Cardiac septum (tissue), 1 donor: ENCODE measurements at places on chromosomes 12 and 14. TPM values are rescaled to one million over a fixed set of nuclear protein-coding genes. Genes with fewer than 3 reads are reported as not detected.

DNA sequence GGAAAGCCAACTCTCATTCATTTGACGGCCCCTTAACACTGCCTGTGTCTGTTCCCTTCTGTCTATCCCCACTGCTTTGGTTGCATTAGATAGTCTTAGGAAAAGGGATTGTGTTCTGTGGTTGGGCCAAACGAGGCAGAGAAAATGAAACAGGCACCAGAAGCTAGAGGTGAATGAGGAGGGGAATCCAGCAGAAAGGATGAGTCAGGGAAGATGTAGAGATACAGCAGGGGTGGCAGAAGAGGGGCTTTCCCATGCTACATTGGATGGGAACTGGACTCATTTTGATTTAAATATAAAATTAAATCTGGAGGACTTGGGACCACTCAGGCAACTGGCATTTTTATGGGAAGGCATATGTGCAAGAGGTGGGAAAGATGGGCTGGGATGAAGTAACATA lies 43.3 kb downstream of the OTOGL start:
- no peak for DNase-seq

- DNase-seq = no peak
Measured at GRCh38 chr14:102518063-102518648, 8.6 kb upstream of the ANKRD9 start.

- no peak for DNase-seq
Measured at GRCh38 chr14:22268875-22269274, 320.1 kb downstream of the DAD1 start.

RCOR1 gene
- total RNA-seq = 12.5 TPM

DNA sequence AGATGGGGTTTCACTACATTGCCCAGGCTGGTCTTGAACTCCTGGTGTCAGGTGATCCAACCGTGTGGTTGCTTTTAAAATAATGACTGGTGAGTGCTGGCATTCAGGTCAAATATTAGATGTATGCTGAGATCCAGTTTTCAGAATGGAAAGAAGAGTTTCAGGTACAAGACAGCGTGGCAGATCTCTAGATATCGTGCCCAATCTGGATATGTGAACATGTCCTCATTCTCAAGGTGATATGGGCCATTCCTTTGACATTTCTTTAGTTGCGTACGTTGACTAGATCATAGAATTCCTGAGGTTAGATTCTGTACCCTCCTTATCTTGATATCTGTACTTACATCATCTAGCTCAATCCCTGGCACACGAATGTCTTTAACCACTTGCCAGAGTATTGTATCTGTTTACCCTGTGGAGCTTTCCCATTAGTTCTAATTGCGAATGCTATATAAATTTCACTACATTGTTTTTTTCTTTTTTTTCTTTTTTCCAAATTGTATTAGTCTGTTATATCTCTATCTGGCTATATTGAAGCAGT lies 80.2 kb downstream of the ANO6 start:
- DNase-seq = no peak

SLC6A15 gene
- total RNA-seq = not detected

DNA sequence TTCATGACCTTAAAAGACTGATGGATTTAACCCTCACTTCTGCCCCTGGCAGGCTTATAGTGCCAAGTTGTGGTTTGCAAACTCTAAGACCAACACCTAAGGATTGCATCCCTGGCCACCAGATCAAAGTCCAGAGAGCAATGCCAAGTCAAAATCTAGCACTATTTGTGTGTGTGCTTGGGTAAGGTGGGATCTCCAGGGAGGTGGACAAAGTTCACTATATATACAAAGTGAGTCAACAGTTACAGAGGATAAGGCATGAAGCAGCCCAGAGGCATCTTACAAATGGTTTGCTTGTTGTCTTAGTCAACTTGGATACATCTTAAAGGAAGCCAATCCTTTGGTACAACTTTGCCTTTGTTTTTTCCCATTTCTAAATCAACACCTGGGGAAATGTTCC lies 137.3 kb downstream of the MSRB3 start:
- DNase-seq = no peak

DNA sequence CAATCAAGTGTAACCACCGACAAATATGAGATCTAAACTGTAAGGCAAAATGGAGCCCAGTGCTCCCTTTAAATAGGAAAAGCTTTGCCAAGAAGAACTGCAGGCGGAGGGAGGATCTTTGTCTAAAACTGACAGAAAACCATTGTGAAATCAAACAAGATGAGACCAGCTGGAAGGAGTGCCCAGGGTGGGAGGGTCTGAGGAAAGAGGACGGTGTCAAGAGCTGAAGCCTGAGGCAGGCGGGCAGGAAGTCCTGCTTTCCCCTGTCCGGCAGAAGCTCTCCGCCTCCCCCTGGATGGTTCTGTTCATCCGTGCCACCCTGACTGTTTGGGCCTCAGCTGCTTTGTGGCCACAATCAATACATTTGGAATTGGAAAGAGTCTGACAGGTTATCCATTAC lies 37.5 kb downstream of the CDC42BPB start:
- DNase-seq = no peak

DNA sequence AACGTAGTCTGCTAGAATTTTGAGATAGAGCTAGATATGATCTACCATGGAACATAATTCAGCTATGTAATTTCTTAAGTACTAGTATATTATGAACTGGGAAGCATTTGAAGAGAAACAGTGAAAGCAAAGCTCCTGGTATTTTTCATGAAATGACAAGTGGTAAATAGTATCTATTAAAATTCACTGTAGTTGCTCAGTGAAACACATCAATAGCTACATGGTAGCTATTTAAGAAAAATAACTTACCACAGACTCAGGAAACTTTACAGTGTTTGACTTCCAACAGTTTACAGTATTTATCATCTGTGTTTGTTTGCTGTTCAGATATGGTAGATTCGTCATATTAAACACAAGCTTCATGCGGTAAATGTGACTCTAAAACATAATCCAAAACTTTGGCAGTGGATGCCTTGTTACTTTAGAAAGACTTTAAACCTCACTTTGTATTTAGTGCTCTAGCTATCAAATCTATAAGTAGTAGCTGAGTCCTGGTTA lies 25.2 kb downstream of the WNK1 start:
- DNase-seq = no peak

GRCh38 chr12:52022841-52023181 lies 16.1 kb downstream of the TAMALIN start:
- no peak for DNase-seq

GRCh38 chr12:42473130-42473529 lies 116.4 kb downstream of the PRICKLE1 start:
- DNase-seq = no peak

GRCh38 chr14:75283162-75283832 lies 4.7 kb downstream of the FOS start:
- DNase-seq = no peak

- DNase-seq = no peak
Measured at GRCh38 chr12:88958946-88959345, 378.7 kb upstream of the KITLG start.

GDF3 gene
- total RNA-seq = 0.46 TPM
